ENCODE measurements at places on chromosomes 11 and 22.

- peak; percentile 94 for DNase-seq
Measured at GRCh38 chr11:19679952-19680828, 32.4 kb upstream of the NAV2 start.

- DNase-seq: no peak
Measured at GRCh38 chr22:31857247-31857646, 87.1 kb upstream of the YWHAH start.

GRCh38 chr22:17411213-17411612, 42.0 kb downstream of the CECR2 start:
- no peak for DNase-seq

- DNase-seq: no peak
Measured at GRCh38 chr11:90635886-90636285, 413.0 kb upstream of the CHORDC1 start.

Data from RWPE2 (cell line).